ENCODE measurements at places on chromosomes 2 and 18. TPM values are rescaled to one million over a fixed set of nuclear protein-coding genes. Genes with fewer than 3 reads are reported as not detected.

Gene FTCDNL1
- total RNA-seq: 0.32 TPM

Gene STRADB
- 11.0 TPM for total RNA-seq

Gene CXCR1
- not detected for total RNA-seq

Gene ACVR1C
- 1.1 TPM for total RNA-seq

Gene RPS27A
- 1,249 TPM for total RNA-seq

Gene TBR1
- 0.32 TPM for total RNA-seq

Gene HOXD4
- not detected for total RNA-seq

Gene MGAT5
- 68.8 TPM for total RNA-seq

Gene GPD2
- total RNA-seq: 11.3 TPM

Gene TPO
- total RNA-seq: 0.27 TPM

Gene CD28
- 235 TPM for total RNA-seq

Gene GKN1
- total RNA-seq: not detected

Gene KCNK3
- not detected for total RNA-seq

DNA sequence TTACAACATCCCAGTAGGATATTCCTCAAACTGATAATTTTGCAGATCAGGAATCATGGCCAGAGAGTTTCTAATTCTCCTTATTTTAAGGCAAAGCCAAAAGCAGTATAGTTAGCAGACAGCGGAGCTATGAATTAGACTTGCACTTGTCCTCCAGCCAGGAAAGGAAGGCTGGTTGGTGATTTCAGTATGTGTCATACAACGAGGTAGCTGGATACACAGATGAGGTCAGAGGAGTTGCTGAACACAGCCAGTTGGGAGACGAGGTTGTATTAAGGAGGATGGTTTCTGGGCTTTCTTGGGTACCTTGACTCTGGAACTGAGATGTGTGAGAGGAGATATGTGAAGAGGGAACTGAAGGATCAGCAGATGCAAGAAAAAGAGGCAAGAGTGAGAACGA, 185.2 kb downstream of the SOX11 start:
- DNase-seq: no peak

DNA sequence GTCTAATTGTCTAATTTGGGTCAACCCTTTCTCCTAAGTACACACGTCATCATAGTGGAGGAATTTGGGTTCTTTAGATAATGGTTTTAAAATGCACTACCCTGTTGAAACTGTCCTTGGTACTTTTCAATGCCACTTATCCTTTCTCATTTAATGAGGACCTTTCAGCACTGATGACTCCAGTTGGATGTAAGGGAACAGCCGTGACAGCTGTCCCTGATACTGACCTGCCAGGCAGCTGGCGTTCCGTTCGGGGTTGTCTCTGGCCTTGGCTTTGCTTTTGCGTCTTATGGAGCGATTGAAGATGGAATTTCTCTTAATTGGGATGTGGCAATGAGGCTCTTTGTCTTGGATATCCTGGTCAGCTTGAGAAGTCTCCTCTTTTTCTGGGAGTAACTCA, 38.7 kb downstream of the NGEF start:
- DNase-seq: no peak

DNA sequence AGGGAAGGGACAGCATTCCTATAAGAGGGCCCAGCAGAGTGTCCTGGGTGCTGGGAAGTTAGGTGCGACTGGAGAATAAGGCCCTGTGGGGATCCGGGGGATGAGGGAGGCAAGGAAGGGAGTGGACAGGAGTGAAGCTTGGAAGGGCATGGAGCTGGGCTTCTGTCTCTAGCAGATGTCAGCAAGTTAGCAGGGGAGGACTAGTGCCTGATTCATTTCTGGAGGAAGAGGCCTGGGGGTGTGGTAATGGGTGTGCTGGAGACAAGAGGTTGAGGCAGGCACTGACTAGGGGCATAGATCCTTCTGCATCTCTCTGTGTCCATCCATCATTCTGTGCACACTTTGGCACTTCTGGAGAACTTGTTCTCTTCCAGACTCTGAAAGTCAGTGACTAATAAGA, 134.7 kb downstream of the ACOXL start:
- no peak for DNase-seq

DNA sequence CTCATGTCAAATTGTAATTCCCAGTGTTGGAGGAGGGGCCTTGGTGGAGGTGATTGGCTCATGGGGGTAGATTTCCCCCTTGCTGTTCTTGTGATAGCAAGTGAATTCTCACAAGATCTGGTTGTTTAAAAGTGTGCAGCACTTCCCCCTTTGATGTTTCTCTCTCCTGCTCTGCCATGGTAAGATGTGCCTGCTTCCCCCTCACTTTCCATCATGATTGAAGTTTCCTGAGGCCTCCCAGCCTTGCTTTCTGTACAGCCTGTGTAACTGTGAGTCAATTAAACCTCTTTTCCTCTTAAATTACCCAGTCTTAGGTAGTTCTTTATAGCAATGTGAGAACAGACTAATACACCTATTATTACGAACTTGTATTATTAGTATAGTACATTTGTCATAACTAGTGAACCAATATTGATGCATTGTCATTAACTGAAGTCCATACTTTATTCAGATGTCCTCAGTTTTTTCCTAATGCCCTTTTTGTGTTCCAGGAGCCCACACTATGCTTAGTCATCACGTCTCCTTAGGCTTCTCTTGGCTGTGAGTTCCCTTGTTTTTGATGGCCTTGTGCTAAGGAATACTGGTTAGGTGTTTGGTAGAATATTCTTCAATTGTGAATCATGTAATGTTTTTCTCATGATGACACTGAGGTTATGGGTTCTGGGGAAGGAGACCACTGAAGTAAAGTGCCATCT, 4.5 kb upstream of the MAP3K2 start:
- no peak for DNase-seq

DNA sequence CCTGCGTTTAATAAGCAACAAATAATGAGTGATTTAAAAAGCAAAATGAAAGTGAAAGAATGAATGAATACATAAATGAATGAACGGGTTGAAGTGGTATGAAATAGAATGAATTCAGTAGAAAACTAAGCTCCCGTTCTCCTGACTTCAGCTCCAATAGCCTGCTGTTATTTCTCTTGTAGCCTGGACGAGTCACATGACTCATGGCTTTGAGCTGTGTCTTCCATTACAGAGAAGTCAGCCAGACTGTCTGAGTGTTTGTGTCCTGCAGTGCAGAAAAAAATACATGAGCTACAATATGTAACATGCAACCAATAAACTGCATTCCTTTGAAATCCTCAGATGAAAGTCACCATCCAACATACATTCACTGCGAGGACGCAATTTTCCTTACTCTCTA, 21.2 kb downstream of the SCG2 start:
- DNase-seq: no peak

- DNase-seq: no peak
Observed at GRCh38 chr2:27271631-27272340, 3.4 kb upstream of the DNAJC5G start.

DNA sequence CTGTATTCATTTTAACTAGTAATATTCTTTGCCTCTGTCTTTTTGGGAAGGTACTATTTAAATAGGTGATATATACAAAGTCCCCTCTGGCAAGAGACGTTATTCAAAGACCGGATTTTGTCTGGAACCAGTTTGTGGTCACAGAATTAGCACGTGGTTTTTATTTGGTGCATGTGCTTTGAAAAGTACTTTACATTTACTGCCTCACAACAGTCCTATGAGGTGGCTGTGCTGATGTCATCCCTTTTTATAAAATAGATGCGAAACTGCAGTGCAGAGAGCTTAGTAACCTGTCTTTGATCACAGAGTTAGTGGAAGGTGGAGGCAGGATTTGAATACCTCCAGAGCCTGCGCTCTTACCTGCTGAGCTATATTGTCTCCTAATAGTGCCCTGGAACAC, 4.0 kb downstream of the LPIN1 start:
- DNase-seq: peak; percentile 79

DNA sequence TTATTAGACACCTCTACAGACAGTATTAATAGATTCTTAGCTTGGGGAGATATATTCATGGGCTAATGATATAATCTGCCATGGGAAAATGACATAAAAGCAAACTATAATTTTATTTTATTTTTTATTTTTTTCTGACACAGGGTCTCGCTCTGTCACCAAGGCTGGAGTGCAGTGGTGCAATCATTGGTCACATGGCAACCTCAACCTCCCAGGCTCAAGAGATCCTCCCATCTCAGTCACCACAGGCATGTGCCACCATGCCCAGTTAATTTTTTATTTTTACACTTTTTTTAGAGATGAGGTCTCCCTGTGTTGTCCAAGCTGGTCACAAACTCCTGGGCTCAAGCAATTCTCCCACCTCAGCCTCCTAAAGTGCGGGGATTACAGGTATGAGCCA, 39.3 kb downstream of the RTN4 start:
- no peak for DNase-seq

- no peak for DNase-seq
Observed at GRCh38 chr2:68799140-68800026, 64.8 kb downstream of the ARHGAP25 start.

DNA sequence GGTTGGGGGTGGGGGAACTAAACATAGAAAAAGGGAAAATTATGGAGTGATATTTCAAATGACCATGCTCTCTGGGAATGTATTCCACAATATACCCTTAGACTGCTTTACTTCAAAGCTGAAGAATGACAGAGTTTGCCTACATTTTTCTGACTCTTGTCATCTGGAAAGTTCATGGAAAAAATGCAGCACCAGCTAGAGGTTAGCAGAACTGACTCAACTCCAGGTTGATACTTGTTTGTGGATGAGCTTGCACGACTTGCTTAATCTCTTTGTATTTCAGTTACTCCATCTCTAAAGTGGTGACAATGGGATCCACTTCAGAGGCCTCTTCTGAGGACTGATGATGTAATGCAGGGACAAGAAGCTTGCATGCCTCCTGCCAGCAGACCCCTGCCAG, 824.0 kb upstream of the ID2 start:
- no peak for DNase-seq

DNA sequence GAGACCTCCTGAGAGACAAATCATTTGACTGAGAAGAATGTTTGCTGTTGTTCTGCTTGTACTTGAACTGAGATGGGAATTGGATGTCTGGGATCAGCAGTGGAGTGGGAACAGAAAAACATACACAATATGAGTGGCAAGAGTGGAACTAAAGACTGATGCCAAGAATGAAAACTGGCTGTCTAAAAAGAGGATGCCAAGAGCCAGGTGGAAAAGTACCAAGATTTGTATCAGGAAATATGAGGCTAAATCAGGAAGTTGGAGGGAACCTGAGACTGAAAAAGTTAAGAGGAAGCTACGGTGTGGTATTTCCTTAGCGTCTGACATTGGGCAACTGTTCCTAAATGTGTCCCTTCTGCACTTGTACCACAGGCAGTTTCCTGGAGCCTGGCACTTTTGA, 440.9 kb upstream of the CELF4 start:
- DNase-seq: no peak

DNA sequence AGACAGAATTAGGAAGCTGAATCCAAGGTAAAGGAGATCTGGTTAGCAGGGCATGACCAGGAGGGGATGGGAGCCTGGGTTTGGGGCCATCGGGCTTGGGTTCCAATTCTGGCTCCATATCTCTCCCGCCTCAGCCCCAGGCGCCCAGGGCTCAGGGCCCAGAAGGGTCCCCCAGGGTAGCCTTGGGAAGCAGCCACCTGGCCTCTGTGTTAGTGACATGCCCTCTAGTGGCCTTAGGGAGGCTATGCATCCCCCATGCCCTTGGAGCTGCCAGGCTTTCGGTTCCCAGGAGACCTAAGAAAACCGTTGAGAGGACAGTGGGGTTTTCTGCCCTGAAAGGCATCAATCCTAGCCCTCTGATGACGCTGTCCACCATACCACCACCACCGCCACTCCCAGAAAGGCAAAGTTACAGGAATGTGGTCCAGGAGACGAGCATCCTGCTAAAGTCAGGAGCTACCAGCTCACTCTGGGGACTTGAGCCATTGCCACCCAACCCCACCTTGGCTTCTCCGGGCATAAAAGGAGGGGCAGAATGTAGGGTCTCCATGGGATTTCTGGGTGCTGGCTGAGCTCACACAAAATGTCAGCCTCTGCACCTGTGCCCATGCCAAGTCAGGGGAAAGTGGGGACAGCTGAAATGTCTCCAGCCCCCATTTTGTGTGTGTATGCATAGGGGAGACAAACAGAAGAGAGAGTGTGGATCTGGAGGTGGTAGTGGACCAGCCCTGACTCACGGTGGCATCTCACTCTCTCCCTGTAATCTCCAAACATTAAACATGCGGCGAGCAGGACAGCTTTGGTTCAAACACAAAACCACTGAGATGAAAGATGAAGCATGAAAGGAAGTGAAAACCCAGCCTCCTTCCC, 56.5 kb downstream of the EMX1 start:
- no peak for DNase-seq

- DNase-seq: no peak
Observed at GRCh38 chr18:47566809-47567208, 315.3 kb upstream of the SKOR2 start.

DNA sequence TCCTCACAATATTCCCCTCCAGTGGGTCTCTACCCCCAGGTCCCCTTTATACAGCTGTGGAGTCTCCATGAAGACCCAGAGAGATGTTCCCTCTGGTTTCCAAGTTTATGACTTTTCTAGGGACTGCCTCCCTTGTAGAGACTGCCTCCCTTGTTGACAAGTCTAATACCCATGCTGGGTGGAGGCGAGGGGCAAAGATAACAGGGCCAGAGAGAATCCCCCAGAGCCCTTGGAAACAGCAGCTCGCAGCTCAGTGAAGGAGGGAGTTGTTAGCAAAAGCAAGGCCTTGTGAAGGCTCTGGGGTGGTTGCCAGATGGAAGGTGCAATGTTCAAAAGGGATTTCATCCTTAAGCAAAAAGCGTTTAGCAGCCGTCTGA, 75.0 kb upstream of the GATA6 start:
- no peak for DNase-seq

DNA sequence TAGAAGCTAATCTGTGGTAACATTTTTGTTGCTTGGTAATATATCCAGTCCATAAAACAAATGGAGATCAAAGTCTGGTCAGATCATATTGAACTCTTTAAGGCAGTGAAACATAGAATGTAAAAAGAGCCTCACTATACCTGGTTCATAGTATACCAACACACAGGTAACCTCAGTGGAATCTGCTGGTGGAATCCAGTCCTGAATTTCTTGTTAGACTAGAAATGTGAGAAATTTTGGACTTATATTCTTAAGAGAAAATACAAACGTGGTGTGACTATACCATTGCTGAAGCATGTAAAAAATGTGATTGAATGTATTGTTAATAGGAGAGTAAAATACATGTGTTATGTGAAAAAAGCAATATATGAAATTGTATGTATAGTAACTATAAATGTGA, 46.1 kb upstream of the GRHL1 start:
- no peak for DNase-seq

DNA sequence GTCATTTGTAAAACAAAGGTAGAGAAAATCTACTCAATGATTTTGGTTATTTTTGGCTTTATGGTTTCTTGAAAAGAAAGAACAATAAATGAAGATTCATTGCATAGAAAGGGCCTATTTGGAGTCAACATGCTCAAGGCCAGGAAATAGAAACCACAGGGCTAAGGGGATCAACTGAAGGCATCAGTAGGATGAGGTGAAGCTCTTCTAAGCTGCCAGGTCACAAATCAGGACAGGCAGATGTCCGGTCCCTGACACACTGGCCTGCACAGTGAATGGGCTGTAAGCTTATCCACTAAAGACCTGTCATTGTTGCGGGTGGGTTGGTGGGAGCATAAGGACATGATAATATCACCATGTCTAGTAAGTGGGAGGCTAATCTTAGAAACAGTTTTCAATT, 31.6 kb upstream of the RNF138 start:
- DNase-seq: no peak

- DNase-seq: peak; percentile 67
Observed at GRCh38 chr2:109144271-109144670, 15.3 kb downstream of the SH3RF3 start.
